ENCODE measurements at places on chromosomes 6 and 20.

- DNase-seq, result no peak
Observed at GRCh38 chr20:37475252-37475651, 45.8 kb upstream of the NNAT start.

DNA sequence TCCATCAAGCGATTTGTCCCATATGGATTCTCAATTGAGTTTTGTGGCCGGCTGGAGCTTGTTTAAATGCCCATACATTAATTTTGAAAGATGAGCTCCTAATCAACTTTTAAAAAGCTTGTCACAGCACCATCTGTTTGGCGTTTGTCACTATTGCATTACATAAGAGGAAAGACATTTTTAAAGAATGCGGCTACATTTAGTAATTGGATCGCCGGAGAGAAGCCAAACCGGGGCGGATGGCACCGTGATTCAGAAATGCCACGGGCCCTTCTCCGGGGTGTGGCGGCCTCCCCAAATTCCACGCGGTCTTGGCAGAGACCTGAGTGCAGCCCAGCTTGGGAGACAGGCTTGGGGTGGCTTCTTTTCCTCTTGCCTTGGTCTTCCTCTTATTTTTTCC lies 67.7 kb upstream of the ZNFX1 start:
- DNase-seq, result no peak

DNA sequence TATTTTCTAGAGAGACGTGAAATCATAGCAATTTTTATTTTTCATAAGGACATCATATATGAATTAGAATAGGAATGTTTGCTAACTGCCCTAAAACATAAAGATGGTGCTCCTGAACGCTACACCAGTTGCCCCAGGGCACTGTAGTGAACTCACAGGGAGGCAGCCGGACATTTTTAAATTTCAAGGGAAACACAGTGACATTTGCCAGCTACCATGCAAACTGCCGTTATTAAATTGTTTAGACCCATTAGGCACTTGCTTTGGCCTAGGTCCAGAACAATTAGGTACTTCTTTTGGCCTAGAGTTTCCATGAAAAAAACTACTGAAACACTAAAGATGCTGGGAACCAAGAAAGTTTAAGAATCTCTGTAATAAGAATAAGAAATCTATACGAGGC lies 24.9 kb upstream of the CFAP206 start:
- DNase-seq, result no peak

- DNase-seq, result no peak
Observed at GRCh38 chr6:125853168-125853567, 62.4 kb downstream of the NCOA7 start.

DNA sequence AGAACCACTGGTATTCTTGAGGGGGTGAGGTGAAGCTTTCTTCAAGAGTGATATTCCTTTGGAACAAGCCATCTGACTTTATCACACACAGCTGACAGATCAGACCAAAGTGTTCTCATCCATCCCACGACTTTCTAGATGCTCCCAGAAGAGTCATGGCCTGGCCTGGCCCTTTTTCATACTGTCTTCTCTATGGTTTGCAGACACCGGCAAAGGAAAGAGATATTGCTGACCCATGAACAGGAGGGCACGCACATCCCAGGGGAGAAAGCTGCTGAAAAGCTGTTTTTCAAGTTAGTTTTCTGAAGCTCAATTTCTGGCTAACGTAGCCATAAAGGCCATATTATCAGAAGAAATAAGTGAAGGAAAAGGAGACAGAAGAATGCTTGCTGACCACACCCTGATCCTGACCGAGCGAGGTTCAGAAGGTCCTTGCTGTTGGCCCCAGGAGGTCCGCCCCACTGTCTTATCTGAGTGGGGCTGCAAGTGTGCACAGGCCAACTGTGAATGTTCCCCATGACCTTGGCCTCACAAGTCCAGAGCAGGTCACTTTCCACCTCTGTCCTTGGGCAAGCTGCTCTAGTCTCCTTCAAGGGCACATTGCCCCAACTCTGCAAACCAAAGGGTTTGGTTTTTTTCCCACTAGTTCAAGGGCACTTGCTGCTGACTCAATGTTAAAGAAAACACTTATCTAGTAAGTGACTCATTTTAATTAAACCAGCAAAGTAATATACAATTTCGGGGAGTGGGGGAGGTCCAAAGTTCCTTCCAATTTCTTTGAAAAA lies 2.0 kb downstream of the ACSS1 start:
- DNase-seq, result peak; percentile 45

- no peak for DNase-seq
Observed at GRCh38 chr6:3504938-3505805, 48.3 kb upstream of the SLC22A23 start.

- DNase-seq, result no peak
Observed at GRCh38 chr6:16712255-16712930, 48.9 kb downstream of the ATXN1 start.
